NCI-H226 (cell line): ENCODE measurements at places on chromosomes 13 and 19.
A peak's percentile ranks its signal among the peaks of the same experiment; 100 is the strongest.

DNA sequence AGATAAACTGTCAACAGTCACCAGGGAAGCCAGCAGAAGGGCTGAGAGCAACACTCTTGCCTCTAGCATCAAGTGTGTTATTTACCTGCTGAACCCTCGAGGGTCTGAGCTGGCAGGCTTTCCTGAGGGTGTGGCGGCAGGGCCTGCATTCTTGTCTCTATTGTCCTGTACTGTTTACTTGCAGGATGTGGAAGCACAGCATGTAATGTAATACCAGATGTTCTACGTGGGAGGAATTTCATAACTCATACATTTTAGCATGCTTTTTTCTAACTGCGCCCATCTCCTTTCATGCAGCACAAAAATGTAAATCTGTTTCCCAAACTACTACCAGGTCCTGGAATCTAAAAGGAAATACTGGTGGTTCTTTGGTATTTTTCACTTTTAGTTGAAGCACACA lies 153.1 kb downstream of the RGCC start:
- DNase-seq, result peak; percentile 50

DNA sequence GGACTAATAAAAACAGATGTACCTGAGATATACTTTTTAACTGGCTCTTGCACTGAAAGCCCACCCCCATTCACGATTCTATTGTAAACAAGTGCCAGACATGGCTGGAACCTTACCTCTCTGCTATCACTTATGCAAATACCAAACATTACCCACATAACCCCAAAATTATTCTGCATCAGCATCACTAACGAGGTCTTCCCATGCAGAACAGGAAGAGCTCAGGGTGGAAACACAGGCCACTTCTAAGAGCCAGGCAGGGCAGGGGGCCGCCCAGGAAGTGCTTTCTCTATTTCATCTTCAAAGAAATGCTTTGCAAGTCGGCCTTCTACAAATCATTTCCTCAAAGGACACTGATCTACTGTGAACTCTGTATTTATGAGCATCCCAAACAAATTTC lies 7.3 kb downstream of the IRS2 start:
- DNase-seq, result no peak

DNA sequence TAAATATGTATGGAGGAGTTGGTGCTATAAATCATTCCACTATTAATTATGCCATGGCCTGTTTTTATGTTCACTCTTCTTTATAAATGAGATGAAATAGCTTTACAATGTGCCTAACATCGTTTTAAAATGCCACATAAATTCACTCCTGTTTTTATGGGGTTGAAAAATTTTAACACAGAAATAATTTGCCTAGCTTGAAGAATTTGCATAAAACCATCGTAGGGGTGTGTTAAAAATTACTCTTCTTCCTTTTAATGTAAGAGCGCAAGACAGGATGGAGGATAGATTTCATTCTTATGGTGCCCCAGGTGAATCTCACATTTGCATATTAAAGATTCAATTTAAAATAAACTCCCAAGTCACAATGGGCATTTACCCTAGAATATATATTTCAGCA lies 447.8 kb downstream of the OXGR1 start:
- no peak for DNase-seq

- no peak for DNase-seq
These were observed at the start of gene TMTC4 for GRCh38 chr13:100674572-100674871. TSS of gene TMTC4 (minus strand) at chr13:100674795. CDS start at chr13:100670362, 4,433 bp downstream.

GRCh38 chr13:76692346-76692745 lies 193.9 kb downstream of the KCTD12 start:
- no peak for DNase-seq

DNA sequence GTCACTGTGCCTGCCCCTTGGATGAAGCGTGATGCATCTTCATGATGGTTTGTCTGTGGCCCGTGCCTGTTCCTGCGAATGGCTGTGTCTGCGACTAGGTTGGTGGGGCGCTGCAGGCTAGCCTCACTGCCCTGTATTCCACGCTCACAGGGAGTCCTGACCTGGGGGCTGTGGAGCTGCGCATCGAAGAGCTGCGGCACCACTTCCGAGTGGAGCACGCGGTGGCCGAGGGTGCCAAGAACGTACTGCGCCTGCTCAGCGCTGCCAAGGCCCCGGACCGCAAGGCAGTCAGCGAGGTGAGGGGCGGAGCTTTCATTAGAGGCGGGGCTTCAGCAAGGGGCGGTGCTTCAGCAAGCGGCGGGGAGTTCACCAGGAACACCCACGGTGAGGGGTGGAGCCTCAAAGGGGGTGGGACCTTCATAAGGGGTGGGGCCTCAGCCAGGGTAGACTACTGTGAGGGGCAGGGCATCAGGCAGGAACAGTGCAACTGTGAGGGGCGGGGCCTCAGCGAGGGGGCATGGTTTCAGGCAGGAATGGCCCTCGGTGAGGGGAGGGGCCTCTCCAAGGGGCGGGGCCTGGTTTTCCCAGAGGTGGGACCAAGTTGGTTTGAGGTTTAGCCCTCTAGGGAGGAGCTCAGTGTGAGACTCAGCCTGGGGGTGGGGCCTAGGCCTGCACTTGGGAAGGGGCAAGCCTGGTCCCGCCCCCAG lies 17.2 kb downstream of the PKN1 start:
- peak; percentile 40 for DNase-seq

- no peak for DNase-seq
These were observed 26.2 kb downstream of the SIAH3 start for GRCh38 chr13:45825387-45825650.

- DNase-seq, result no peak
These were observed 180.7 kb downstream of the STK24 start for GRCh38 chr13:98396071-98396710.

GRCh38 chr19:49333811-49334288 lies 1.4 kb upstream of the CD37 start:
- no peak for DNase-seq

DNA sequence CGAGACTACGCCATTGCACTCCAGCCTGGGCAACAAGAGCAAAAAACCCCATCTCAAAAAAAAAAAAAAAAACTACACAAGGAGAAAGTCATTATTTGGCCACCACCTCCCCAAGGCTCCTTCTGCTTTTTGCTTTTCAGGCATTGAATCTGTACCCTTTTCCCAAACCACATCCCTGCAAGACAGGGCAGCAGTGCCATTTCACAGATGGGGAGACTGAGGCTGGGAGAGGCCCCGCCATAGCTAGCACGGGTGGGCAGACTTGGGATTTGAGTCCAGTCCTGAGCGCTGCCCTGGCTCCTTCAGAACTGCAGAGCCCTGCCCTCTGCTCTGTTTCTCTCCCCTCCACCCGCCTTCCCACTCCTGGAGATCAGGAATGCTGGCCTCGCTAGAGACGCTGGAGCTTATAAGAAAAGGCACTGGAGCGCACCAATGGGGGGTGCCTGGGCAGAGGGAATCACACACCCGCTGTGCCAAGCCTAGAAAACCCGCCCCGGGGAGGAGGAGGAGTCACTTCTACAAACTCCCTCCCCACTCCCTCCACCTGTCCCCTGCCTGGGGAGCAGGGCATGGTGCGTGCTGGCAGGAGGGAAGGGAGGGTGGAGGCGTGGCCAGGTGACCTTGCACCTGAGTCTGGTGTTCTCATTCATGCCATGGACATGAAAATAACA lies 17.6 kb downstream of the TJP3 start:
- DNase-seq, result no peak

- no peak for DNase-seq
These were observed 108.2 kb upstream of the RNF113B start for GRCh38 chr13:98285317-98285716.

- no peak for DNase-seq
These were observed 70.2 kb upstream of the ZDHHC20 start for GRCh38 chr13:21529146-21529893.

DNA sequence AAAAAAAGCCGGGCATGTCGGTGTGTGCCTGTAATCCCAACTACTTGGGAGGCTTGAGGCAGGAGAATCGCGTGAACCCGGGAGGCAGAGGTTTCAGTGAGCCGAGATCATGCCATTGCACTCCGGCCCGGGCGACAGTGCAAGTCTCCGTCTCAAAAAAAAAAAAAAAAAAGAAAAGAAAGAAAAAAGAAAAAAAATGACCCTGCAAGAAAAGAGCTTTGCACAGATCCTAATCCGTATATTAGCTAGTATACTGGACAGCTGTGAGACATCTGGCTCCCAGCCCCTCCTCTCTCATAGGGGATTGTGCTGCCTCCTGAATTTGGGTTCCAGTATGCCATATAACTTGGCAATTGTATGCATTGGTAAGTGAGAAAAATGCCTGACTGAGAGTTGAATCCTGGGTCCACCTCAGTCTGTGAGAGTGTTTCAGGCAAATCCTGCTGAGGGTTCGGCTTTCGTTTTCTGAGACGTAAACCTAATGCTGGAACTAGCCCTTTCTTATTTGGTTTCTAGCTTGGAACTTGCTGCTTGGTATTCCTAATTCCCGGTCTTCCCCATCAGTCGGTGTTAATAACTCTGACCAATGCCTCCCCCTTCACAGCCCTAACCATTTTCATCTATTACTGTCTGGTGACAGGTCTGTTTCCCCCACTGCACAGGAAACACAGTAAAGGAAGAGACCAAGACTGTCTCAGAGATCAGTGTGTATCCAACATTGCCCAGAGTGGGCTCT lies 1.3 kb upstream of the AKT2 start:
- DNase-seq, result no peak

- DNase-seq, result no peak
These were observed 21.2 kb downstream of the ZNF787 start for GRCh38 chr19:56099638-56100539.

- DNase-seq, result no peak
These were observed 3.7 kb upstream of the ZNF444 start for GRCh38 chr19:56137405-56137804.

DNA sequence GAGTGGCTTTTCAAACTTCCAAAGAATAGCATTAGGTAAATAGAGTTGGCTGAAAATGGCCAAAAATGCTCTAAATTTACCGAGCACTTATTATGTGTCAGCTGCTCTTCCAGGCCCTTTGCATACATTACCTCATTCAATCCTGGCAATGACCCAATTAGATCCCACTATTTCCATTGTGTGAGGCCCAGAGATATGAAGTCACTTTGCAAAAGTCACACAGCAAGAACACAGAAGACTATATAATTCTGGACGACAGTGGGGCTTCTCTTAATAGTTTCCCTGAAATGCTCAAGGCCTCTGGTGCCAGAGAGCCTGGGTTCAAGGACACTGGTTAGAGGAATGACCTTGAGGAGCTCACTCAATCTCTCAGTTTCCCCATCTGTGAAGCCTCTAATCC lies 146.8 kb downstream of the IER2 start:
- DNase-seq, result no peak

DNA sequence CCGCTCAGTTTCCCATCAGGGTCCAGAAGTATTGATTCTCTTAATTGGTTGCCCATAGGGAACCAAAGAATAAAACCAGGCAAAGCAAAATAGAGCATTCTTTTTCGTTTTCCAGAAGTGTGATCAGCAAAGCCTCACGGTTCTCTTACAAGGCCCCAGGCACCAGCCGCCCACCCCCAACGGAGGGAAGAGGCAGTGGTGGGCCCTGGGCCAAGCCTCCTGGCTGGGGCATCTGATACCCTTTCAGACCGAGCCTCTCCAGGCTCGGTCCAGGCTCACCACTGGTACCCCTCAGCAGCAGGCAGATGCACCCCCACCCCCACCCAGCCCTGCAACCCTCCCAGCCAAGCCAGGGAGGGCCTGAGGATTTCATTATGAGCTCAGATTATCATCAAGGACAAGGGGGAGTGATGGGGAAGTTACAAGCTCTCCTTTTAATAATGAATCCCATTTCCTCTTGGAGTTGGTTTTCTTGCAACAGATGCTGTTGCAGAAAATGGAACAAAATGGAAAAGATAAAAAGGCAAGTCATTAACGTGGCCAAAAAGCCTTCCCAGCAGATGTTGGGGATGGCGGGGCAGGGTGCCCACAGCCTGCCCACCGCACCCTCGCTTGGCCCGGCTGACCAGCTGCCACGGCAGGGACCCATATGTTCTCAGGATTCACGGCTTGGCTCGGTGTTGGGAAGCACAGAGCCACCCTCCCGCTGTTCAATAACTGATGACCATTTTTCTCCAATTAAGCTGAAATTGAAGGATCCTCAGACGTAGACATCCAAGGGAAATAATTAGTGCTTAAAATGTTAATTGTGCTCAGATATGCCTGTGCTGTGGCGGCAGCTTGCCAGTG lies 45.9 kb upstream of the KCTD15 start:
- no peak for DNase-seq

DNA sequence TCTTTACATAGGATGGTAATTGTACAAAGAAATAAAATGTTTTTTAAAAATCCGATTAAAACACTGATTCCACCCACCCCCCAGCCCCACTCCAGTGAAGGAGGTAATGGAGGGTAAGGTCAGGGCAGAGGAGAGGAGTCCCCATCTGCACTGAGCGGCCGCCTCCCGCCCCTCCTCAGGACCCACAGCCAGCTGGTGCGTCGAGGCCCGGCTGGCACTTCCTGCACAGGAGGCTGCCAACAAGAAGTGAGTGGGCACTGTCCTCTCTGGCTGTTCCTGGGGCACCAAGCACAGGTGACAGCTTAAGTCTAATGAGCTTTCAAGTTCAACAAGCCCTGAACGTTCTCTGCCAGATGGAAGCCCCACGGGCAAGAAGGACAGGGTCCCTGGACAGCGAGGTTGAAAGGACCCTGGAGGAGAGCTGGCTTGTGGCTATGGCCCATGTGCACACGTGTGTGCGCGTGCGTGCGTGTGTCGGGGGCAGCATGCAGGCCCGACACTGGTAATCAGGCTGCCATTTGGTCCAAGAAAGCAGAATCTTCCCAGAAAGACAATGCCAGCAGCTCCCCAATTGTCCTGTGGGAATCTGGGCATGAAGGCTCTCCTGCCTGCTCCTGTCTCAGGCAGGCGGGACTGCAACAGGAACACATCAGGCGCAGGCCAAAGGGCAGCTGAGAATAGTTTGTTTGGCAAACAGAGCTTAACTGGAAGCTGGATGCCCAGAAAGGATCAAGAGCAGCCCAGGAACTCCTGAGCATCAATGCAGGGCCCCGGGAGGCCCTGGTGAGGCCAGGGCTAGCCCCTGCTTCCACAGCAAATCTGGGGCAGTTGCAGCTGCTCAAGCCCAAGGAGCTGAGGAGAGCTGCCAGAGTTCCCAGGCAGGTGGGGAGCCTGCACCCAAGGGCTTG lies 15.1 kb upstream of the EPHX3 start:
- DNase-seq, result no peak

GRCh38 chr13:58882516-58882915 lies 1251.0 kb downstream of the PCDH17 start:
- DNase-seq, result no peak

DNA sequence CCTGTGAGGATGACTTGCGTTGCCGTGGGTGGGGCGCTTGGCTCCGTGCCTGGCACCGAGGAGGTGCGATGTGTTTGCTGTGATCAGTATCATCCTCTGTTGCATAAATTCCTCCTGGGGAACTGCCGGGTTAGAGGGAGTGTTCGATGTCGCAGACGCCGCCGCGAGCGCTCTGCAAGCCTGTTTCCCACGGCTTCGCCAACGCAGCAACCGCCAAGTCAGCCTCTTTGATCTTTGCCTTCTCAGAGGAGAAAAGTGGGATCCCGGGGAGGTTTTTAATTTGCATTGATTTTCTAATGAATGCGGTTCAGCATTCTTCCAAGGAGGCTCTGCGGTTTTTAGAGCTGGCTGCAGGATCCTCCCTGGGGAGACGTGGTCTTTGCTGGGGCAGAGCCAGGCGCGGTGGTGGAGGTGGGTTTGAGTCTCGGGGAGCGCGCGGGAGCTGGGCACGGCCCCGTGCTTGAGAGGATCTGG lies 7.6 kb downstream of the GPR32 start:
- DNase-seq, result no peak
